ENCODE measurements at places on chromosomes 7 and 10.
A peak's percentile ranks its signal among the peaks of the same experiment; 100 is the strongest.

DNA sequence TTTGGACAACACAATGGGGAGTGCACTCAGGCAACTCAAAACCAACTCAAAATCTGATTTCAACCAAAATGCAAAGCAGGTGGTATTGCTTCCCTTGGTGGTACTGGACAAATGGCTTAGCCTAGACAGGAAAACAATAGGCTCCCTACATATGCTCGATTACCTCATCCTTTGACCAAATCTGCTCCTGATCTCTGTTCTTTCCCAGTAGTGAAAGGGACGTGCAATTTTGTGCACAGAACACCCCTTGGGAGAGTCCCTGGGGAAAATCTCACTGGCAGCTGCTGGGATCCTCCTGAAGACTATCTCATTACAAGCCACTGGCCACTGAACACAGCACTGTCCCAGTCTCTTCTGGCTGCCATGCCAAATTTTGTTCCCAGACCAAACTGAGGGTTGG is 149.2 kb upstream of the VSTM2A start:
- no peak for DNase-seq

DNA sequence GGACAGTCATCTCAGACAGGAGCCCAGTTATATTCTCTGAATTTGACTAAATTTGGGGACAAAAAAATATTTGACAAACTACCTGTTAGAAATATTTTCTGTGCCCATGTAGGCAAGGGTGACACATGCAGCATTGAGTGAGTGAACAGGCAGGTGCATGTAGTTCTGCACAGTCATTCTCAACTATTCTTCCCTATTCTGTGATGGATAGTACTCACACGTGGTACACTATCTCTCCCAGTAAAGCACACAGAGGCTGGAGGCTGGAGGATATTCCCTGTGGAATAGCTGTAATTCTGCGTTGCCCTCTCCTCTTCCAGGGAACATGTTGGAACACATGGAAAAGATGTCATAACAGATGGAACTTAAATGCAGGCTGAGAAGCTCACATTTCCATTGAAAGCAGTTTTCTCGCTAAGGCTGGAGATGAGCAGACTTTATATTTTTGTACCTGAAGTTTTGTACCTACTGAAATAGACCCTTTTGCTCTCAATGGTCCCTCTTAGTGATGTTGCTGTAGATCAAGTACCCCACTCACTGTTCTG is 75.0 kb downstream of the GPR141 start:
- DNase-seq, result no peak

- DNase-seq, result no peak
These were observed 182.5 kb downstream of the SEMA3D start for GRCh38 chr7:85004402-85004801.

DNA sequence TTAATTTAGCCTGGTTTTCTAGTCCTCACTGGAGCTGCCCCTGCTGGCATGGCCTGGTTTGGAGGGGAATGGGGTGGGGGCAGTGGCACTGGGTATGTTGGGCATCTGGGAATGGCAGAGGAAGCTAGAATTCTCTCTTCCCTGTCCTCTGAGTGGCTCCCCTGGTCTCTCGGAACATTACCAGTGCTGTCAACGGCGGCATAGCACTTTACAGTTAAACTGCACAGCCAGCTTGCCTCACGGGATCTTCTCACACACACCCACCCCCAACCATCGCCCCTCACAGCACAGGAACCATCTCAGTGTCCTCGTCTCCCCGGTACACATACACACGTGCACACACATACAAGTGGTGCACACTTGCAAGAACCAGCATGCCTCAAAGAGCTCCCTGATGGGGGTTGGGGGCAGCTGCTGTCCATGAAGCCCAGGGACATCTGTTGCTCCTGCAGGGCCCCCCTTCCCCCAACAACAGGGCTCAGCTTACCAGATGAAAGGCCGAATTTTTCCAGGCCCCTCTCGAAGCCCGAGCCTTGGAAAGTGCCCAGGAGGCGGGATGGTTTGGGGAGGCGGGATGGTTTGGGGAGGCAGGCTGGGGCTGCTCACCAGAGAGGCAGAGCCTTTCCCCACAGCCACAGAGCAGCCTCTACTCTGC is 41.0 kb downstream of the TSPAN15 start:
- no peak for DNase-seq

DNA sequence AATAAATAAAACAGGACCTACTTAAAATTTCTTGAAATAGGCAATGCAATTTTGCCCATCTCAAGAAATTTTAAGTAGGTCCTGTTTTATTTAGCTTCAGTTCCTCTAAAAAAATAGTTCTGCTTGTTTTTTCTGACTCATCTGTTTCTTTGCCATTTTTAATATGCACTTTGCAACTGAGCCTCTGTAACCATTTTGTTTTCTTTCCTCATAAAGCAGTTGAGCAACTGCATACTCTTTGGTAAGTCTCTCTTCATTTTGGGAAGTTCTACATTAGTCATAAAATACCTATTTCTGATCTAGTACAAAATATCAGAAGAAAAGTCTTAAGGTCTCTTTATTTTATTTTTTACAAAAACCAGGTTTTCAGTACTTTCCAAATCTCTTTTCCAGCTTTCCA is 18.0 kb downstream of the TAS2R40 start:
- DNase-seq, result no peak

- DNase-seq, result no peak
These were observed 6.0 kb downstream of the PARD3 start for GRCh38 chr10:34808801-34809745.

DNA sequence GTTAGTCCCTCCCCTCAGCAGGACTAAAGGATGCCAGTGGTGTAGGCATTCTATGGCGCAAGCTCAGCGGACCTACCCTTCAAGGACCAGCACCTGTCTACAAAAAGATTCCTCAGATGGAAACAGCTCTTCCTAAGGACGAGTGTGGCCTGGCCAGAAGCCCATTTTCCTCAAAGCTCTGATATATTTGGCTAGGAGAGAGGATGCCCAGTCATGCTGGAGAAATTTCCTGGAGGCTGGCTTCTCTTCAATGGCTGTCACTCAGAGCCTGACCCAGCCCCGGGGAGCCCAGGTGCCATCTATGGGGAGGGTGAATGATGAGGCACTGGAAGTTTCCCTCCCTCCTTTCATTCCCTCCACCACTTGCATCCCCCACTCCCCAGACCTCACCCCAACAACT is 111.5 kb downstream of the PLXNA4 start:
- no peak for DNase-seq

DNA sequence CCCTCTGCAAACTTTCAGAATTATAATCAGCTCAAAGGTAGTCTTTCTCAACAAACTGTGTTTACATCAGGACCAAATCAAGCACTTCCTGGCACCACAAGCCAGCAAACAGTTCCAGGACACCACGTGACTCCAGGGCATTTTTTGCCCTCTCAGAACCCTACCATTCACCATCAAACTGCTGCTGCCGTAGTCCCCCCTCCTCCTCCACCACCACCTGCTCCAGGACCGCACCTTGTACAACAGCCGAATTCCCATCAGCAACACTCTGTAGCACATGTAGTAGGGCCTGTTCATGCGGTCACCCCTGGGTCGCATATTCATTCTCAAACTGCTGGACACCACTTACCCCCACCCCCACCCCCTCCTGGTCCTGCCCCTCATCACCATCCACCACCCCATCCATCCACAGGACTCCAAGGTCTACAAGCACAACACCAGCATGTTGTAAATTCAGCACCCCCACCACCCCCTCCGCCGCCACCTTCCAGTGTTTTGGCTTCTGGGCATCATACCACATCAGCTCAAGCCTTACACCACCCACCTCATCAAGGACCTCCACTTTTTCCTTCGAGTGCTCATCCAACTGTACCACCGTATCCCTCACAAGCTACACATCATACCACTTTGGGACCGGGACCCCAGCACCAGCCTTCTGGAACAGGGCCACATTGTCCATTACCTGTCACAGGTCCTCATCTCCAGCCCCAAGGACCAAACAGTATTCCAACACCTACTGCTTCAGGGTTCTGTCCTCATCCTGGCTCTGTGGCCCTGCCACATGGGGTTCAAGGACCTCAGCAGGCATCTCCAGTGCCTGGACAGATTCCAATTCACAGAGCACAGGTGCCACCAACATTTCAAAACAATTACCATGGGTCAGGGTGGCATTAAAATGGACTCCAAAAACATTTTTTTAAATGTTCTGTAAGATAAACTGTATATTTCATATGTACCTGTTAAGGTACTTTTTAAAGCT is 98.7 kb downstream of the KMT2E start:
- no peak for DNase-seq

- peak; percentile 91 for DNase-seq
These were observed 137.4 kb upstream of the CDCA7L start for GRCh38 chr7:22082886-22083703.

- DNase-seq, result no peak
These were observed 18.4 kb upstream of the GIMAP8 start for GRCh38 chr7:150431839-150432658.

DNA sequence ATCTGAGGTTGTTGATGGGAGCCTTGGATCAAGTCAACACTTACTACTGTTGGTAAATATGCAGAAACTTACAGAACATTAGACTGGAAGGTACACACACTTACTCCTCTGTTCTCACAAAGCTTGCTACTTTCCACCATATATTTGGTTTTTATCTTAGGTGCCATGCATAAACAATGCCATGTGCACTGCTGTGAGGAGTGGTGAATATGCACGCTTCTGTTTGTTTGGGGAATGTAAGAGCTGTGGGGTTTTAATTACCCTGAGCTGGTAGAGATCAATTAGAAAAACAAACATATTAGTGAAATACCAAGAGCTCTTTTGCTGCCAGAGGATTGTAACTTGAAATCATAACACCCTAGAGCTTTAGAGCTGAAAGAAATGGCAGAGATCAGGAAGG is 79.8 kb upstream of the ARID5B start:
- no peak for DNase-seq

GRCh38 chr10:107031931-107032699 is 132.4 kb downstream of the SORCS1 start:
- DNase-seq, result no peak

DNA sequence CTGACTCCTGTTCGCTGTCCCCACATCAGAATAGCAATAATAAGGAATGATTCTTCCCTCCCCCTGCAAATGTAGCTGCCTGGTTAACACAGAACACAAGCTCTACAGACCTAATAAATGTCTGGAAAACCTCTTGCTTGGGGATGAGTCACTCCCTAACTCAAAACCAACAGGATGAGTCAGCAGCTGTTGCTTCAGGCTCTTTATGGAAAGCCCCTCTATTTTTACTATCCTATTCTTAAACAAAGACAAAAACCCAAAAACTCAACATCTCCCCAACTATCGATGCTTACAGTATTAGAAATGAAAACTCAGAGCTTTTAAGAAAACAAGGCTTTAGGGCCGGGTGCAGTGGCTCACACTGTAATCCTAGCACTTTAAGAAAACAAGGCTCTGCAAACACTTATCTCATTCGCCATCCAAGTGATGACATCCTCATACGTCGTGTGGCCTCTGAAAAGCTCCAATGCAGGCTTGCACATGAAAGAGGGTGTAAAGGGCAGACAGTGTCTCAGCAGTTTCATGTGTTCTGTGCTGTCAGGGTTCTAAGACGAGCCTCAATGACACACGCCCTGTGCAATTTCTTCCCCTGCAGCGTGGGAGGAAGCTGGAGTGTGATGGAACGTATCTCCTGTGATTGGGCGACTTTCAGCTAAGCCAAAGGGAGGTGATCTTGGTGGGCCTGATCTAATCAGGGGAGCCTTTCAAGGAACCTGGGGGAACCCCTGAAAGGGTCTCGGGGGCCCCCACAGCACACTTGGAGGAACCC is 70.1 kb downstream of the AMZ1 start:
- DNase-seq, result peak; percentile 83

DNA sequence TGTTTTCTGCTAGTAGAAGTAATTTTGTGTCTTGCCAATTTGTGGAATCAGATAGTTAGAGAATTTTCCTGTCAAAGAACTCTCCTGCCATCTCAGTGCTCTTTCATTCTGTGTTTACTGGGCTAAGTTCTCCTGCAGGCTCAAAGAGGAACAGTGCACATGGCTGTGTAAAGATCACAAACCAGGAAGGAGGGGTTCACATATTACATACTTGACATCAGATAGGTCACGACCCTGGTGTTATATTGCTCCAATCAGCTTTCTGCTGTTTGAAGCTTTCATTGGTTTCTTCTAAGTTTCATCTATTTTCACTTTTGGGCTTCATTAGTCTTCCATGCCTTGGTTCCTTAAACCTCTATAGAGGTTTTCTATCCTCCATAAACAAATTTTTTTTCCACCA is 13.5 kb upstream of the ELMO1 start:
- no peak for DNase-seq

GRCh38 chr10:92407305-92408016 is 116.5 kb downstream of the MARCHF5 start:
- DNase-seq, result no peak

GRCh38 chr10:32237644-32238345 is 109.2 kb downstream of the EPC1 start:
- DNase-seq, result no peak

DNA sequence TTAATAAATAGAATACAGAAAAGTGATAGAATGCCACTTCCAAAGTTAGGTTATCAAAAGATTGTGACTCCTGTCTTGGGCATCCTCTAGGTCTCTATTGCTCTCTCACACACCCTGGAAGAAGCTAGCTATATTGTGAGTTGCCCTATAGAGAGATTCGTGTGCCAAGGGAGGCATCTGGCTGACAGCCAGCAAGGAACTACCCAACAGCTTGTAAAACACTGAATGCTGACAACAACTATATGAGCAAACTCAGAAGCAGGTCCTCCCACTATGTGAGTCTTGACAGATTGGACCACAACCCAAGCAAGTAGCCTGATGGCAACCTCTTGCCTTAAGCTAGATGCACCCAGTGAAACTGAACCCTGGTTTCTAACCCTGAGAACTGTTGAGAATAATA is 55.7 kb upstream of the CDK14 start:
- no peak for DNase-seq

DNA sequence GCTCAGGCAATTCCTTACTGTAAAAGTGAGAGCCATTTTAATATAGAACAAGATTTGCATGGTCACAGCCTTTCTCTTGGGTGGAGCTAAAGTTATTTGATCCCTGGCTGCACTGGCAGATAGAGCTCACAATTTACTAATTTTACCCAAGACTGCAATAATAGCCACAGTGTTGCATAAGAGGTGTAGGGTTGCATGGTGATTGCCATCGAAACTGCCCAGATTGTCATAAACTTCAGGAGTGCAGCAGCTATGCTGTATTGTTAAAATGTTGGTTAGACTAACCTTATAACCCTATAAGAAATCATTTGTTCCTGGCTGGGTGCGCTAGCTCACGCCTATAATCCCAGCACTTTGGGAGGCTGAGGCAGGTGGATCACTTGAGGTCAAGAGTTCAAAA is 50.0 kb downstream of the VCL start:
- DNase-seq, result no peak

- no peak for DNase-seq
These were observed 36.1 kb downstream of the C10orf90 start for GRCh38 chr10:126634347-126634746.

- DNase-seq, result peak; percentile 46
These were observed 96.4 kb upstream of the MDFIC start for GRCh38 chr7:114825423-114825951.

GRCh38 chr10:128912568-128913311 is 554.3 kb upstream of the MGMT start:
- DNase-seq, result no peak

Data from activated T-cell treated with anti-CD3 and anti-CD28 coated beads, Interleukin-2, amount 50 U/mL, for 72 hours (primary cell).